ENCODE measurements at places on chromosomes 4 and X.

GRCh38 chr4:54620773-54621172, 37.0 kb upstream of the KIT start:
- no peak for DNase-seq

DNA sequence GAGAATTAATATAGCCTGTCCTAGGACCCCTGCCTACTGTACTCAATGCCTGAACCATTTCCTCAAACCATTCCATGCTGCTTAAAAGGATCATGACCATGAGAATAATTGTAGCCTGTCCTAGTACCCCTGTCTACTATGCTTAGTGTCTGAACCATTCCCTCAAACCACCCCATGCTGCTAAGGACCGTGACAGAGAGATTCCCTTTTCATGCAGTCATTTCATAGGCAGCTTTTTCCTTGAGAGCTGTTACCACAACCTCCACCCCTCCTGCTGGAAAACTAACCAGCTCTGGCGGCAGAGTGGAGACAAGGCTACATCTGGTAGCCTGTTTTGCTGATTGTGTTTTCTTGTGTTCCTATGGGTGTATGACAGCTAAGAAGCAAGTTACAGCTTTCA, 174.9 kb upstream of the SMARCAD1 start:
- DNase-seq = no peak

- DNase-seq = no peak
These were observed 1.1 kb upstream of the EXOSC9 start for GRCh38 chr4:121799867-121800501.

DNA sequence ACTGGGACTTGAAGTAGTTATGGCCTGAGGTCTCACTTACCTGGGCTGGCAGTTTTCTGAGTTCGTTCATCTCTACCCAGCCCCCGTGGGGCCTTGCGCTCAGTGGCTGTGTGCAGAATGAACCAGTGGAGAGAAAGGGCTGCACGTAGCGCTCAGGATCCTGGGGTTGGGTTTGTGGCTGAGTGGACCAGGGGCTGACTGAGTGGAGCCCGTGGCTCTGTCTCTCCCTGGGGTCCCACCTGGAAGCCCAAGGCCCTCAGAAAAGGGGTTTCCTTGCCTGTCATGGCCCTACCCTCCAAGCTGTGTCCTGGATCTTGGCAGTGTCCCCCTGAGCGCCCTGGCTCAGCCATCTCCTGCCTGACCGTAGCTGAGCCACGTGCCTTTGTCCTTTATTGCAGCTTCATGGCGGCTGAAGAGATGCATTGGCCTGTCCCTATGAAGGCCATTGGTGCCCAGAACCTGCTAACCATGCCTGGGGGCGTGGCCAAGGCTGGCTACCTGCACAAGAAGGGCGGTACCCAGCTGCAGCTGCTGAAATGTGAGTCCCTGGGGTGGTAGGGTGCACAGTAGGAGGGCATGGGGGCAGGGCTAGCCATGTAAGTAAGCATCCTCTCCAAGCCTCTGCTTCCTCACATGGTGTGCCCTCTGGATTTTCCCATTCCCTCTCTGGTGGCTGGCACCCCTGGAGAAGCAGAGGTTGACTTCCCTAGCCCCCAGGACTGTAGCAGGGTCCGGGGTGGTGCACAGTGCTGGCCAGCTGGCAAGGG, 23.2 kb upstream of the ADD1 start:
- no peak for DNase-seq

- no peak for DNase-seq
These were observed 151.1 kb downstream of the CDS1 start for GRCh38 chr4:84734037-84734436.

DNA sequence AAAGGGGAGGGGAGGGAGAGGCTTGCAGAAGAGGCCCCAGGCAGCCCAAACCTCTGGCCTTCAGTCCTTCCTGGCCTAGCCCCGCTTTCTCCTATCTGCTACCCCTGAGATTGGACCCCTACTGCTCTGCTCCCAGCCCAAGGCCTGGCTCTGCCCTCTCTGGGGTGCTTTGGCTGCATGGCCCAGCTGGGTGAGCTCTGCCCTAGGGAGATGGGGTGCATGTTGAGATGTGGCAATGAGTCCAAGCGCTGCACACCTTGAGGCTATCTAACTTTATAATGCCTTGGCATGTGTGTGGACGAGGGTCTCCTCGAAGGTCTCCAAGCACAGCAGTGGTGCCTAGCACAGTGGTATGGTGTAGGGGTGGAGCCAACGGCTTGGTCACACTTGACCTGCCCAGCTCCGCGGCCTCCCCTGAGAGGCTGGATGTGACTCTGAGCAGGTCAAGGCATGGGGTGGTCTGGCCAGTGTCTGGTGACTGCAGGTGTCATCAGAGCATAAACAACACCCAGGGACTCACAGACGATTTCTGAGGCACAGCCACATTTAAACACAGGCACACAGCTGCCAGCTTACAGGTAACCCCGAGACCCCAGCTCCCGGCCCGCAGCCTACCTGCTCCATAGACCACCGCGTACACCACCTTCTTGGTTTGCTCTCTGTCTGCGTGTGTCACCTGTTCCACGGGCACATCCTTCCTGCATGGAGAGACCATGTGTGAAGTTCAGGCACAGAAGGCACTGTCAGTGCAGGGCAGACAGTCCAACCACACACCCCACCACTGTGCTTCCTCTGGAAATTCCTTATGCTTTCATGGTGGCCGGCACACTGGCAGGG, 36.3 kb downstream of the NAT8L start:
- DNase-seq = peak; percentile 81

GRCh38 chr4:138320831-138321230, 78.7 kb upstream of the SLC7A11 start:
- DNase-seq = no peak

GRCh38 chr4:55498051-55498450, 48.7 kb downstream of the CLOCK start:
- DNase-seq = no peak

DNA sequence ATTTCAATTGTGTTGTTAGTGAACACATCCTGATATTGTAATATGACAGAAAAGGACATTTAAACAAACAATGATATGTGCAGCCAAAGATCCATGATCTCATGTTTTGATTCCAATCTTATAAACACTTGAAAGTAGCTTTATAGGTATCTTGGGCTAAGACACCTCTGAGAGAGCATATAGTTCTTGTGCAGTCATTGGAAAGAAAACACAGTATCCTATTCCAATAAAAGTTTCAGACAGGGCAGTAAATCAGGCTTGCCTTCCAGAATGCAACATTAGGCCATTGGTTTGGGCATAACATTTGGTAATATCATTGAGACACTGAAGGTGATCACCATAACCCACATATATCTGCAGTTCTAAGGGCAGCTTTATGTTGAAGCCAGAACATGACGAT, 188.3 kb upstream of the HCCS start:
- DNase-seq = no peak

Data from vagina (tissue), 2 donors.